ENCODE measurements at places on chromosomes 2 and 18.

DNA sequence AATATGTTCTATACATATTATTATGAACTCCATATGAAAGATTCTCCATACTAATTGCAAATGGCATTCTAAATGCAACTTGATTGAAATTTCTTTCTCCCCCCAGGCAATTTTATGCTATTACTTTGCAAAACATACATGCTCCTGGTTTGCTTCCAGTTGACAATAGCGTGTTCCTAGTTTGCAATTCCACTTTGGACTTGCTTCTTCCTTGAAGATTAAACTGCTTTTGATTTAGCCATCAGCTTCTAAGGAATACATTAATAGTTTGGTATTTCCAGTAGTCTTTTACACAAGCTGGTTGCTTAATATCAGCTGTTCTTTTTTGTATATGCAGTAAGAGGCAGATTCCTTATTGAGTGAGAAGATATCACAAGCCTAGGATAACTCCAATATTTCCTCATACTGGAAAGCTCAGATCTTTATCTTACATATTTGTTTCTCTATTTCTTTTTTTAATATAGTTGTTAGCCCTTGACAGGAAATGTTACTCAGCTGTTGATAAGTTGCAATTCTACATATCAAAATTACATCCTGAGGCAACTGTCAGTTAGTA, 1941.7 kb upstream of the LRRTM1 start:
- DNase-seq: no peak

DNA sequence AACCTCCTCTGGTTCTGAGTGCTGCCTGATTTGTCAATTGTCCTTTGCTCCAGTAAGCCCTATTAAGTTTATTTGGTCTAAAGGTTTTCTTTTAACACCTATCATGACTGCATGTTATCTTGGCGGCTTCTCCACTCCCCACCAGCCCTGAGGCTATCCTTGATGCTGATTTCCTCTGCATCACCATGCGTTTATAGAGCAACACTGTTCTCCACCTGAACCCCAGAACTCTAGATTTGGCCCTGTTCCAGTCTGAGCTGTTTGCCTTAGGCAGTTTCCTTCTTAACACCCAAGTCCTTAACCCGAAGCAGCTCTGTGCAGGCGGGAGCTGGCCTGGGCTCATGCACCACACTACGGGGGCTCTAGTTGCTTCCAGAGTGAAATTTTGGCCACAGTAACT, 98.2 kb upstream of the NPAS2 start:
- DNase-seq: no peak

- no peak for DNase-seq
Observed at GRCh38 chr2:182668671-182669070, 47.4 kb upstream of the DNAJC10 start.

DNA sequence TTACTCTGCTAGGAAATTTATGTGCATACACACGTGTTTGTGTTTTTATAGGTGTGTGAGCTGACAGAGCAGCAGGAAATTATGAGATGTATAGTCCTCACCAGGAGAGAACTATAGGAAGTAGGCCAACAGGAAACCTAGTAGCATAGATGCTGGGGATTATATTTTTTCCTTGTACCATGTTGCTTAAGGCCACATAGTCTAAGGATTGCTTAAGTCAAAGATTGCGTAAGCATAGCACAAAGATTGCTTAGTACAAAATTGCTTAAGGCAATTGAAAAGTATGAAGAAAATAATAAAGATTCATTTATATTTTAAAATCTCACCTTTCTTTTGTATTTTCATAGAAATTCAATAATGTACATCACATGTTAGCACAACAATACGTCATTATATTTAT, 18.7 kb upstream of the CCDC102B start:
- DNase-seq: no peak

- no peak for DNase-seq
Observed at GRCh38 chr18:905948-906415, 1.3 kb downstream of the ADCYAP1 start.

GRCh38 chr2:235458839-235459273, 35.0 kb upstream of the AGAP1 start:
- DNase-seq: no peak

- no peak for DNase-seq
Observed at GRCh38 chr2:118991554-118991953, 49.6 kb downstream of the MARCO start.
